Activated naive CD4-positive, alpha-beta T cell treated with anti-CD3 and anti-CD28 coated beads for 36 hours (primary cell): ENCODE measurements at places on chromosomes 1 and 21. TPM values are rescaled to one million over a fixed set of nuclear protein-coding genes. Genes with fewer than 3 reads are reported as not detected.
A peak's percentile ranks its signal among the peaks of the same experiment; 100 is the strongest.

DNA sequence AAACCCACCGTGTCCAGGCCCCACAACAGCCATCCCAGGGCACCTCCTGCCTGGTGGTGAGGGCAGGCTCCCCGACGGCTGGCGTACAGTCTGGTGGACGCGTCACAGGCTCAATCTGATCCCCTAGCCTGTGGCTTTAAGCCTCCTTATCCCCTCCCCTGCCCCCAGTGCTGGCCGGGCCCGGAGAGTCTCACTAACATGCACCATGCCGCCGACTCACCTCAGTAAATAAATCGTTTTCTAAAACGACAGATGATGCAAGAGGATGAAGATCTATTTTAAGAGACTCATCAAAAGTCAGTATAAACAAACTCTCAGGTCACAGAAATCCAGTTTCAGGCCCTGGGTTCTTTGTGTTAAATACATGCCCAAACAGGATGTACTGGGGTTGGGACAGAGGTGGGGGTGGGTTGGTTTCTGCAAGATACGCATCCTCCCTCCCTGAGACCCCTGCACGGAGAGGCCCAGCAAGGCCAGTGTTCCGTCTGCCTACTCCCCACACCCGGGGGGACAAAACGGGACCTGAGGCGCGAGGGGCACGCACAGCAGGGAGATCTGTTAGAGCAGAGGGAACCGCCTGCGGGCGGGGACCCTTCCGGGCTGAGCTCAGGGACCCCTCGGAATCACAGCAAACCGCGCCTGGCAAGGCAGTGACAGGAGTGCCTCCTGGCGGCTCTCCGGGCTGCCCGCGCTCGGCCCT, 3.1 kb downstream of the PANK4 start:
- peak overlapping the region; percentile 87 for H3K4me3 ChIP-seq
- H3K36me3 ChIP-seq: peaks cover 13% of the 10 kb centered on the region
- H3K27me3 ChIP-seq: no peaks in the 10 kb centered on the region
- peaks cover 39% of the 10 kb centered on the region for H3K4me1 ChIP-seq
- DNase-seq: peak; percentile 64

- no peaks in the 10 kb centered on the region for H3K36me3 ChIP-seq
- no peaks in the 10 kb centered on the region for H3K27me3 ChIP-seq
Measured at GRCh38 chr1:169595764-169596711, 9.8 kb upstream of the F5 start.

- peaks cover 7% of the 10 kb centered on the region for H3K27me3 ChIP-seq
- no peak overlapping the region for H3K4me3 ChIP-seq
- no peak for DNase-seq
- no peaks in the 10 kb centered on the region for H3K36me3 ChIP-seq
Measured at GRCh38 chr1:166378805-166379204, 212.0 kb upstream of the FAM78B start.

GRCh38 chr1:33143176-33143575, 38.7 kb downstream of the TRIM62 start:
- H3K36me3 ChIP-seq: peaks cover 2% of the 10 kb centered on the region
- H3K27ac ChIP-seq: no peak overlapping the region
- no peaks in the 10 kb centered on the region for H3K27me3 ChIP-seq
- no peak overlapping the region for H3K4me3 ChIP-seq

- no peaks in the 10 kb centered on the region for H3K36me3 ChIP-seq
- no peaks in the 10 kb centered on the region for H3K27me3 ChIP-seq
- no peak overlapping the region for H3K27ac ChIP-seq
- H3K4me1 ChIP-seq: peaks cover 23% of the 10 kb centered on the region
Measured at GRCh38 chr1:212228076-212228475, 57.1 kb upstream of the PPP2R5A start.

- no peaks in the 10 kb centered on the region for H3K36me3 ChIP-seq
- H3K4me3 ChIP-seq: no peak overlapping the region
- H3K4me1 ChIP-seq: no peaks in the 10 kb centered on the region
- H3K27me3 ChIP-seq: no peaks in the 10 kb centered on the region
- DNase-seq: no peak
Measured at GRCh38 chr21:44420416-44421205, 34.7 kb upstream of the LRRC3 start.

DNA sequence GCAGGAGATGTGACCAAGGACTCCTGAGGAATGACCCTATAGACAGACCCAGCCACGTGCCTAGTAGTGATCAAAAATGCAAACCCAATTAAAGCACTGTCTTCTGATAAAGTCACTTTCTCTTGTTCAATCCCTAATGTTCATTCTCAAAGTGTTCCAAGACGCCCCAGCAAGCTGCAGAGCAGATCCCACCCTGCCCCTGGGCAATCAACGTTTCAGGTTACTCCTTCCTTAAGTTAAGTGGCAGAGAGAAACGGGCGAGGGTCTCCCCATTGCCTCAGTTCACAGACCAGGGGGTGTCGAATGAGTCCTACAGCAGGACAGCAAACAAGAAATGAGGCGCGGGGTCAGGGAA, 699 bp upstream of the RGS2 start:
- peak; percentile 12 for DNase-seq
- H3K4me1 ChIP-seq: peaks cover 31% of the 10 kb centered on the region
- H3K27me3 ChIP-seq: no peaks in the 10 kb centered on the region
- peaks cover 5% of the 10 kb centered on the region for H3K36me3 ChIP-seq

- peaks cover 39% of the 10 kb centered on the region for H3K4me1 ChIP-seq
- H3K27me3 ChIP-seq: no peaks in the 10 kb centered on the region
- no peak overlapping the region for H3K27ac ChIP-seq
- H3K36me3 ChIP-seq: peaks cover 33% of the 10 kb centered on the region
- no peak overlapping the region for H3K4me3 ChIP-seq
Measured at GRCh38 chr1:151210830-151211229, 12.5 kb downstream of the PIP5K1A start.

GRCh38 chr1:183834568-183834967, 29.6 kb downstream of the RGL1 start:
- no peaks in the 10 kb centered on the region for H3K4me1 ChIP-seq
- H3K27ac ChIP-seq: no peak overlapping the region
- no peak for DNase-seq
- no peak overlapping the region for H3K4me3 ChIP-seq
- no peaks in the 10 kb centered on the region for H3K27me3 ChIP-seq

DNA sequence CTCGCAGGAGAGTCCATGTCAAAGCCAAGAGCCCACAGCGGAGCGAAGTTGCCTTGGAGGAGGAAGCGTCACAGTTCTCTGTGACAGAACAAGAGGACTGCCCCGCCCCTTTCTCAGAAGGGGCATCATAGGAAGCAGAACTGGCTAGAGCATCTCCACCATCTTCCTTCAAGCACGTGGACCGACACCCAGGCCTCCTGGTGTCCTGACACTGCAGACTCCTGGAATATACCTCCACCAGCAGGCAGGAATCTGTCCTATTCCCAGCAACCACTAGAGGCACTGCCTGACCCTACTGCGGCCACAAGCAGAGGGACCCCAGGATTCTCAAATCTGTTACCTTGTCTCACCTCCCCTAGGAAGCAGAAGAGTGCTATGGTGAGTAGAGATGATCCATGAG, 37.8 kb downstream of the GPA33 start:
- no peak overlapping the region for H3K27ac ChIP-seq
- H3K36me3 ChIP-seq: no peaks in the 10 kb centered on the region
- no peaks in the 10 kb centered on the region for H3K4me1 ChIP-seq
- no peak for DNase-seq
- H3K4me3 ChIP-seq: no peak overlapping the region
- H3K27me3 ChIP-seq: no peaks in the 10 kb centered on the region

GRCh38 chr1:46508757-46509156, 19.1 kb downstream of the DMBX1 start:
- no peak for DNase-seq
- H3K27me3 ChIP-seq: peaks cover 9% of the 10 kb centered on the region
- H3K4me3 ChIP-seq: no peak overlapping the region
- H3K27ac ChIP-seq: no peak overlapping the region
- no peaks in the 10 kb centered on the region for H3K36me3 ChIP-seq

DNA sequence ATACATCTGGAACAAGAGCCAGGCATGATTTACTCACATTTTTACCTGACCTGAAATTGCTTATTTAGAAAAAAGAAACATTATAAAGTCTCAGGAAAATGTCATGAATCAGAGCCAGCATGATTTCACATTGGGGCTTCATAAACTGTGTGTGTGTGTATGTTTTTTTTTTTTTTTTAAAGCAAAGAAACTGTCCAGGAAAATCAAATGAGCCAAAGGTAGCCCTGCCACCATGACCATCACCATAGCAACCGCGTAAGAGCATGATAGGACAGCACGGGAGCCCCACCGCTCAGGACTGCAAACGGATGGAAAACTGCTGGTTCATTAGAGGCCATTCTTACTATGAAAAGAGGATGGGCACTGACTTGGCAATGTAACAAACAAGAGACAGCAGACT, 139.2 kb downstream of the NTMT2 start:
- H3K4me3 ChIP-seq: no peak overlapping the region
- H3K27me3 ChIP-seq: no peaks in the 10 kb centered on the region
- DNase-seq: no peak
- H3K4me1 ChIP-seq: no peaks in the 10 kb centered on the region
- no peak overlapping the region for H3K27ac ChIP-seq

DNA sequence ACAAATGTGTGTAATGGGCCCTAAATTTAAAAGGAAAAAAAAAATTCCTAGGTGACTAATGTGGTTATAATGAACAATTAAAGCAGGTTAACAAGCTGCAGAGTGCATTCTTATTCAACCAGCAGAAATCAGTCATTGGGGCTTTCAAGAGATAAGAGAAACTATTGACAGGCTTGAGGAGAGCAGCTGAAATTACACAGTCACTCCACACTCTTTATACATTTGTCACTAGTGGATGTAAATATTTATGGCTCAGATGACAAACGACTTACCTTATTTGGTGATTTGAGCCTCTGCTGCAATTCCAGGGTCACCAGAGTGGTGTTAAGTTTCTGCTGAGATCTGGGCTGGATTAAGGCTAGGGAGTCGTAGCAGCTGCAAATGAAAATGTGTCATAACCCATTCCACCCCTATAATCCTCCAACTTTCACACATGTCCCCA, 896.3 kb downstream of the TTLL7 start:
- no peak overlapping the region for H3K4me3 ChIP-seq
- no peak for DNase-seq
- H3K27me3 ChIP-seq: no peaks in the 10 kb centered on the region
- H3K36me3 ChIP-seq: no peaks in the 10 kb centered on the region
- H3K4me1 ChIP-seq: no peaks in the 10 kb centered on the region
- no peak overlapping the region for H3K27ac ChIP-seq

- H3K4me1 ChIP-seq: peaks cover 53% of the 10 kb centered on the region
- peak; percentile 76 for DNase-seq
- peak overlapping the region; percentile 66 for H3K4me3 ChIP-seq
Measured at GRCh38 chr1:192516776-192517297, 58.7 kb upstream of the RGS1 start.

DNA sequence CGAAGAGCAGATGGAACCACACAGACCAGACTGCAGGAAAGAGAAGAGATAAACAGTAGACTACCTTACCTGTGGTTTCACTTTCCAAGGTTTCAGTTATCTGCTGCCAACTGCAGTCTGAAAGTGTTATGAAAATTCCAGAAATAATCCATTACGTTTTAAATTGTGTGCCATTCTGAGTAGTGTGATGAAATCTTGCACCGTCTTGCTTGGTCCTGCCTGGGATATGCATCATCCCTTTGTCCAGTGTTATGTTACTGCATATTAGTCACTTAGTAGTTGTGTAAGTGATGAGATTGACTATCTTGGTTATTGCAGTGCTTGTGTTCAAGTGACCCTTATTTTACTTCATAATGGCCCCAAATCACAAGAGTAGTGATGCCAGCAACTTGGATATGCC, 33.9 kb downstream of the DNAJC6 start:
- H3K27ac ChIP-seq: no peak overlapping the region
- H3K27me3 ChIP-seq: no peaks in the 10 kb centered on the region
- no peak overlapping the region for H3K4me3 ChIP-seq
- no peaks in the 10 kb centered on the region for H3K4me1 ChIP-seq
- DNase-seq: no peak

GRCh38 chr1:221716713-221717484, 25.0 kb downstream of the DUSP10 start:
- peaks cover 8% of the 10 kb centered on the region for H3K36me3 ChIP-seq
- H3K27ac ChIP-seq: no peak overlapping the region
- no peak for DNase-seq
- H3K27me3 ChIP-seq: no peaks in the 10 kb centered on the region

DNA sequence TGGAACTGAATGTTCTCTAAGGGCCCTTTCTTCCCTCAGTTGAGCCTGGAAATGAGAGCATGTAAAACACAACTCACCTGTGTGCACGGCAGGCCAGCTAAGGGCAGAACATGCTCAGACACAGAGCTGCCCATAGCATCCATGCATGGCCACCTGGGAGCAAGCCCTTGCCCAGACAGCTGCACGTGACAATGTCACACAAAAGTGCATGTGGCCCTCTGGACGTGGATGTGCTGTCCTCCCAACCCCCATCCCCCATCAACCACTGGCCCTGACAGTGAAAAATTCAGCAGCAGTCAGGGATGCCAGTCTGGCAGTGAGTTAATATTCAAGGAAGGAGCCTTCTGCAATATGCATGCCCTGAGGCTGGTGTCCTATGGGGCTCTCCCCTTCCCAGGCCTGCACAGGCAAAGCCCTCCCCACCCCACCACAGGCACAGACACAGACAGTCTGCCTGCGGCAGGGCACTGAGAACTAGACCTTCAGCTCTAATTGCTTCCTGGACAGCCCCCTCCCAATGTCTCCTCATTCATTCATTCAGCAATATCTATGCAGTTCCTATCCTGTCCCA, 14.6 kb upstream of the COL16A1 start:
- peaks cover 27% of the 10 kb centered on the region for H3K27me3 ChIP-seq
- H3K36me3 ChIP-seq: no peaks in the 10 kb centered on the region
- H3K4me1 ChIP-seq: peaks cover 8% of the 10 kb centered on the region
- no peak for DNase-seq

GRCh38 chr1:76870037-76870436, 2.8 kb downstream of the ST6GALNAC5 start:
- no peak overlapping the region for H3K4me3 ChIP-seq
- H3K36me3 ChIP-seq: no peaks in the 10 kb centered on the region
- no peak overlapping the region for H3K27ac ChIP-seq
- no peak for DNase-seq

GRCh38 chr21:15735409-15735808, 5.6 kb downstream of the USP25 start:
- H3K36me3 ChIP-seq: peaks cover 4% of the 10 kb centered on the region
- H3K27me3 ChIP-seq: no peaks in the 10 kb centered on the region
- H3K4me1 ChIP-seq: peaks cover 73% of the 10 kb centered on the region
- no peak overlapping the region for H3K27ac ChIP-seq

GRCh38 chr21:14630556-14631069, 84.5 kb upstream of the SAMSN1 start:
- peak overlapping the region; percentile 65 for H3K27ac ChIP-seq
- H3K36me3 ChIP-seq: no peaks in the 10 kb centered on the region
- H3K4me3 ChIP-seq: no peak overlapping the region
- DNase-seq: no peak
- no peaks in the 10 kb centered on the region for H3K27me3 ChIP-seq
- H3K4me1 ChIP-seq: peaks cover 19% of the 10 kb centered on the region

Gene SCP2
- 71.8 TPM for total RNA-seq

Gene PGLYRP3
- total RNA-seq: not detected

Gene PDE9A
- total RNA-seq: 7.4 TPM

Gene KRTAP12-2
- not detected for total RNA-seq

Gene CASQ2
- total RNA-seq: not detected

Gene MARK1
- not detected for total RNA-seq

Gene S100A7
- total RNA-seq: not detected

Gene CFAP107
- not detected for total RNA-seq

Gene UBE4B
- 20.1 TPM for total RNA-seq

Gene PDZK1
- total RNA-seq: not detected

Gene TMEM51
- 0.15 TPM for total RNA-seq
